ENCODE measurements at places on chromosomes 2 and 18. TPM values are rescaled to one million over a fixed set of nuclear protein-coding genes. Genes with fewer than 3 reads are reported as not detected.

- no peak for ATAC-seq
Measured at GRCh38 chr2:235868224-235868623, 300.0 kb downstream of the GBX2 start.

- ATAC-seq, result no peak
Measured at GRCh38 chr2:46216213-46216612, 81.0 kb upstream of the EPAS1 start.

DNA sequence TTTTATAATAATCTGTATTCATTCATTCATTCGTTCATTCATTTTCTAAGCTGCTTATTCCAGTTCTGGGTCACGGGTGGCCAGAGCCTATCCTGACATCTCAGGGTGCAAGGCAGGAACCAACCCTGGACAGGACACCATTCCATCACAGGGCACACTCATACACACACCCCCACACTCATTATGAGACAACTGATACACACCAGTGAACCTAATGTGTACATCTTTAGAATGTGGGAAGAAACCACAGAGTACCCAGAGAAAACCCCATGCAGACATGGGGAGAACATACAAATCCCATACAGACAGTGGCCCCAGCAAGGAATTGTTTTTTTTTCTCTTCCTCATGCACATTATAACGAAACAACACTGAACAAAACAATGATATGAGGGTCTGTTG, 54.7 kb downstream of the RTN4 start:
- ATAC-seq, result no peak

- peak; percentile 52 for ATAC-seq
Measured at GRCh38 chr18:74819433-74820059, 221.9 kb downstream of the ZNF407 start.

Gene ERBB4
- total RNA-seq, result 0.12 TPM

- ATAC-seq, result no peak
Measured at GRCh38 chr2:268323-268722, 3.6 kb downstream of the ACP1 start.

Gene GALNT14
- 26.7 TPM for total RNA-seq

Gene ATIC
- total RNA-seq, result 67.1 TPM

- no peak for ATAC-seq
Measured at GRCh38 chr2:199163613-199164458, 293.9 kb downstream of the SATB2 start.

DNA sequence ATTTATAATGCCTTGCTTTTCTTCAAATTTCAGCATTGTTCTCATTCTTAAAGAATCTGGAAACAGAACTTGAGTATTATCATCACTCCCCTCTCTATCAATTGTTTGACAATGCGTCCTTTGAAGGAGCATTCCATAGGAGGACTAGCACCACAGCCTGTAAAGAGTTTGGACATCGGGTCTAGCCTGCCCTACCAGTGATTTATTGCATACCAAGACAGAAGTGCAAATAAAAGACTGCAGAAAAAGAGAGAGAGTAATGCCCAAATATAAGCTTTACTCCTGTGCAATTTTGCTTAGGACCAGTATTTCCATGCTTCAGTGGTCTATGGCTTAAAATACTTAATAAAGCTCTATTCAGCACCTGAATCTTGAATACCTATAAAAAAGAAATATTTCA, 55.4 kb upstream of the MAP2 start:
- no peak for ATAC-seq

GRCh38 chr2:73232403-73233153, 461 bp downstream of the PRADC1 start:
- peak; percentile 14 for ATAC-seq

DNA sequence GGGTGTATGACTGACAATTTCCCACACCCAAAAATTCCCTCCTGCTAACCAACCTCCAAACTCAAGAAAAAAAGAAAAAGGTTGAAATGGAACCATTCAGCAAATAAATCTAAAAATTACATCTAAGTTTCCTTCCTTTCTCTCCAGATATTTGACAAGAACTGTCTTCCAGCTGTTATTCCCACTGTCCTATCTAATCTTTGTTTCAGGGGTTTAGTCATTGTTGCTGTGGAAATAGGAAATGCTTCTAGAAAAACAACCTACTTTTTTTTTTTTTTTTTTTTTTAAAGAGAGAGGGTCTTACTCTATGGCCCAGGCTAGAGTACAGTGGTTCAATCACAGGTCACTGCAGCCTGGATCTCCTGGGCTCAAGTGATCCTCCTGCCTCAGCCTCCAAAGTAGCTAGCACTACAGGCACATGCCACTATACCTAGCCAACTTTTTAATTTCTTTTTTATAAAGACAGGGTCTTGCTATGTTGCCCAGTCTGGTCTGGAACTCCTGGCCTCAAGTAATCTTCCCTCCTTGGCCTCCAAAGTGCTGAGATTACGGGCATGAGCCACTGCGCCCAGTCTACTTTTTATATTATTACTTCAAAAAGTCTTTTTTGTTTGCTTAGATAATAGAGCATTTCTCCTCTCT, 88.1 kb downstream of the ITSN2 start:
- ATAC-seq, result no peak

DNA sequence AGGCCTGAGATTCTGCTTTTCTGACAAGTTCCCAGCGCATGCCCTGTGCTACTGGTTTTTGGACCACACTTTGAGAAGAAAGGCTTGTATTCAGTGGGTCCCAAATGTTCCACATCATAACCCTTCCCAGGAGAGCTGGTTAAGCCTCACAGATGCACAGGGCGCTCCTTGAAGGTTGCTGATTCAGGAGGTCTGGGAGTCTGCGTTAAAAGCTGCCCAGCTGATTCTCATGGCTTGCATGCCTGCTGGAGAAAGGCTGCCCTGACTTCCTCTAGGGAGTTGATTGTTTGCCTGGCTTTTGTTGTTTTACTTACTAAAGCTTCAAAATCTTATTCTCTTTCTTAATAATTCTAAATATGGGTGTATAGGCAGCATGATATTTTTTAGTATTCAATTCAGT, 20.7 kb downstream of the CRYGD start:
- ATAC-seq, result no peak

DNA sequence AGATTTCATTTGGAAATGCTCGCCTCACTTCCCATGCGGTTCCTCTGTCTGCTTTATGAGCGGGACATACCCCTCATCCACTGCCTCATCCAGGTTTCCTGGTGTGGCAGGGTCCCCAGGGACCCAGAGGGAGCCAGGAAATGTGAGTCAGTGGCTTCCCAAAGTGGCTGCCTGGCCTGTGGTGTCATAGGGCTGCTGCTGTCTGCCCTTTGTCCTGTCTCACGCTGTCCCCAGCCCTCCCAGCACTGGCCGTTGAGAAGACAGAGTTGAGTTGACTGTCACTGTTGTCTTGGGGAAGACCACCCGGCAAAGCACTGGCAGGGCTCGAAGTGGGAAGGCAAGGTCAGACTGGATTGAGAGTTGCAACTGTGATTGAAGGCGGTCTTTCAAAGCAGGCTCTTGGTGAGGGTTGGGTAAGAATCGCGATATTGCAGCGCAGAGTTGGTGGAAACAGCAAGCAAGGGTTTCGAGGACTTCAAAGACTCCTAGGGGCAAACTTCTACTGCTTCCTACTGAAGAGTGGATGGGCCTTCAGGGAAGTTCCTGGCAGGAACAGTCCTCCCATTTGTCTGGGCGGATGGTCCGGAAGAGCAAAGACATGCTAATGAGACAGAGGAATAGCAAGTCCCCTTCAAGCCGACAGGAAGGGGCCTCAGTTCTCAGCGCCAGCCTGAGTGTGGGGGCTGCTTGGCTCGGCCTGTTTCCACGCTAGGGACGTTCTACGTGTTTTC, 33.9 kb downstream of the RAB31 start:
- ATAC-seq, result peak; percentile 8

DNA sequence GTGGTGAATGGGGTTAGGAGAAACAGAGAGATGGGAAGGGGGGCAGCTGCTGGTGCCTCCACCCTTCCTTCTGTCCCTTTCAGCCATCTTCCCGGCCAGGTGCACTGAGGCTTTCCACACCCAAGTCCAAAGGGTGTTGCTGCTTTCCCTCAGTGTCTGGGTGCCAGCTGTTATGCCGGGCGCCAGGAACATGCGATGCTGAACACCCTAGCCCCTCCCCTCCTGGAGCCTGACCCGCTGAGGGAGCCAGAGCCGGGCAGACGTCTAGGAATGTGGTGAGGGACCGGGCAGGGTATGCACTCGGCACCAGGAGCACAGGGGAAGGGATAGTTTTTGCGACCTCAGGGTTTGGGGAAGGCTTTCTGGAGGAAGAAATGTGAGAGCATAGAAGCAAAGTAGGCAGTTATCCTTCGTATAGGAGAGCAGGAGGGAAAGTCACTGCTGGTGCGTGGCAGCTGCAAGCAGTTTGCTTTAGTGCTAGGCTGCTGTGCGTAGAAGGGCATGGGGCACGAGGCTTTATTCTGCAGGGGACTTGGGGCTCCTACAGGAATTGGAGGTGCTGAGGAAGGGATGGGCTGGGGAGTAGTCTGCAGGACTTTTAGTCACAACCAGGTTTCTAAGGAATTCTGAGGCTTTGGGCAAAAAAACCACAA, 147.7 kb downstream of the TSN start:
- no peak for ATAC-seq
